Stimulated activated CD4-positive, alpha-beta T cell treated with anti-CD3 and anti-CD28 coated beads, Interleukin-1b, Interleukin-23, amount 100 ng/mL, for 1 hour (primary cell): ENCODE measurements at places on chromosomes 1 and 21.

DNA sequence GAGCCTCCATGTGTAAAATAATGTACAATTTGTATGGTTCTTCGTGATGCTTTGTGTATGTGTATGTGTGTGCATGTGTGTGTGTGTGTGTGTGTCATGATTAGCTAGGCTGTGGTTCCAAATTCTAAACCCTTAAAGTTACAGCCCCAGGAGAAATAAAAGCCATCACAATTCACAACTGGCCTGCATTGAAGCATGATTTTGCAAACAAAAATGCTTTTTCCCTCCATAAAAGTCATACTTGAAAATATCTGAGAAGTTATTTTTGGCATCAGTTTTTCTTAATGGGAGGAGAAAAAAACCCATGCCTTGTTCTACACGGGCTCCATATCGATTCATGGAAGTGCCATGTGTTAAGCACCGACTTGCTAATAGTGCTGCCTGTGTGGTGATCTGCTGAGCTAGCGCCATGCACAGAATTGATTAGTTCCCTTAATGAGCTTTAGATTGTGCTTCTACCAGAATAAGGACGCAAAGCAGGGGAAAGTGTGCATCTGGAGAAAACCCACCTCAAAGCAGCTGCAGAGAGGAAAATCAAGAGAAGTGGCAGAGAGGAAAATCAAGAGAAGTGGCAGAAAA lies 207.3 kb downstream of the DSCAM start:
- DNase-seq = no peak

- no peak for DNase-seq
Observed at GRCh38 chr1:21884456-21885235, 52.5 kb downstream of the HSPG2 start.

GRCh38 chr1:154847891-154848290 lies 22.2 kb downstream of the KCNN3 start:
- DNase-seq = no peak

DNA sequence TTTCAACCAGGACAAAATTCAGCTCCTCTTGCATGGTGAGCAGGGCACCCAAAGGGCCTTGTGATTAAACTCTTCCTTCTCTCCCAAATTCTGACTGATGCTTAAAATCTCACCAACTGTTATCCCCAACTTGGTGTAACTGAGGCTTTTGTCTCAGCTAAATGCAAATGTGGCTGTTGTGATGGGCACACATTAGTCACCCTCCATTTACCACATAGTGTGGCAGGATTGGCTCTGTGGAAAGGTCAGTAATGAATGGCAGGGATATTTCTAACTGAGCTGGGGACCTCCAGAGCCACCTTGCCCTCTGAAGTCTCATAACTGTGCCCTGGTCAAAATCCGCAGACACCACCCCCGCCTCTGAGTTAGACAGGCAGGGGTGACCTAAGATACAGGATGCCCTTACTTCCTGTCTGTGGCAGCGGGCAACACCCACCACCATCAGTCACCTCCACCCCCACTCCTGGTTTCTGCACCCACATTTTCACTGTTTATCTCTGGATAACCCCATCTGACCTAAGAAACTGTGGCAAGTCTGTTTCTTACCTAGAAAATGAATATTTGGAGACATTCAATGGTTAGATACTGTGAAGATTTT lies 25.4 kb upstream of the RGS16 start:
- DNase-seq = no peak

DNA sequence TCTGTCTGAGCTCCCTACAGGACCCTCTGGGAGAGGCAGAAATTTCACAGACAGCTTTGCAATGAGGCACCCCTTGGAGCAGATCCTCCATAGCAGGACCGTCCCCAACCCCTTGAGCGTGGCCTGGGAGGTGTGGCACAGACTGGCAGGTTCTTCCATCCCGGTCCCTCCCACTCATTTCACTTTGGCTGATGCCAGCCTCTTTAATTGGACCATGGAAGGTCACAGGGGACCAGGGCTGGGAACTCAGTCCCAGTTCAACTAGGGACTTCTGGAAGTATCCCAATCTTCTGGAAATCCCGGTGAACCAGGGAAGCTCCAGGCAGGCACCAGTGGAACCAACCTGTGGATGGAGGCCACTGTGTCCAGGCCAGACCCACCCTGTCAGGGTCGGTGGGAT lies 83.7 kb downstream of the SPSB1 start:
- no peak for DNase-seq

GRCh38 chr1:175757381-175758015 lies 14.1 kb upstream of the TNR start:
- DNase-seq = no peak

GRCh38 chr1:94027721-94028515 lies 93.0 kb downstream of the ABCA4 start:
- DNase-seq = no peak

DNA sequence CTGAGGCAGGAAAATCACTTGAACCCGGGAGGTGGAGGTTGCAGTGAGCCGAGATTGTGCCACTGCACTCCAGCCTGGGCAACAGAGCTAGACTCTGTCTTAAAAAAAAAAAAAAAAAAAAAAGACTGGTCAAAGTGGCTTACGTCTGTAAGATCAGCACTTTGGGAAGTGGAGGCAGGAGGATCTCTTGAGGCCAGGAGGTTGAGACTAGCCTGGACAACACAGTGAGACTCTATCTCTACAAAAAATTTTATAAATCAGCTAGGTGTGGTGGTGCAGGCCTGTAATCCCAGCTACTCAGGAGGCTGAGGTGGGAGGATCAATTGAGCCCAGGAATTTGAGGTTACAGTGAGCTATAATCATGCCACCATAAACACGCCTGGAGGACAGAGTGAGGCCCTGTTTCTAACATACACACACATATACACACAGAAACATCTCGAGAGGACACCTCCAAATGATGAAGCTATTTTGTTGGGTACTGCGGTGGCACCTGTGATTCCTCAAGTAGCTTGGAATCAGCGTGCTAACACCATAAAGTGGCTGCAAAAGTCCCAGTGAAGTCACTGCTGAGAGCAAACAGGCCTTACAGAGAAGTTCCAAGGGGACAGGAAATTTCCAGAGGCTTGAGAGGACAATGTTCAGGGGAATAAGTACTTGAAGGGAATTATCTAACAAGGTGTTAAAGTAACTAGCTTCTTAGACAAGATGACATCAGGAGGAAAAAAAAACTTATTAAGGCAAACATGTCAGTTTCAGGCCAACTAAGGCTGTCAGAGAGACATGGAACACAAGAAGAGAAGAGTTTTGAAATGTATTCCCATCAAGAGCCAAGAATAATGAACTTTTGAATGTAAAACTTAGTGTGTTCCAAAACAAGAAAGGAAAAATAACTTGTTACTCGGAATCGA lies 1.3 kb downstream of the NADK start:
- DNase-seq = no peak

DNA sequence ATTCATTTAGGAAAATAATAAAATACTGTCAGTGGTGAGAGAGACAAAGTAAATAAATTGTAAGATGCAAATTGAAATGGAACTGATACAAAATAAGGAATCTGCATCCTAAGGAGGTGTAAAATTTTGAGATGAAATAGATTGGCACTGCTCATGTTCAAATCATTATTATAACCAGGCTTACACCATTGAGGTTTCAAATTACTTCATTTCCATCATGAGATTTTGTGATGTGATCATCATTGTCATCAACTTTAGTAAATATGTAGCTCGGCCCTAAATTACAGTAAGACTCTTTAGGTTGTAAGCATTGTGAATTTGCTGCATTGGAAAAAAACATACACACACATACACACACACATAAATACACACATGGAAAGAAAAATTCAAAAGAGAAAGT lies 123.4 kb downstream of the SDCCAG8 start:
- no peak for DNase-seq

DNA sequence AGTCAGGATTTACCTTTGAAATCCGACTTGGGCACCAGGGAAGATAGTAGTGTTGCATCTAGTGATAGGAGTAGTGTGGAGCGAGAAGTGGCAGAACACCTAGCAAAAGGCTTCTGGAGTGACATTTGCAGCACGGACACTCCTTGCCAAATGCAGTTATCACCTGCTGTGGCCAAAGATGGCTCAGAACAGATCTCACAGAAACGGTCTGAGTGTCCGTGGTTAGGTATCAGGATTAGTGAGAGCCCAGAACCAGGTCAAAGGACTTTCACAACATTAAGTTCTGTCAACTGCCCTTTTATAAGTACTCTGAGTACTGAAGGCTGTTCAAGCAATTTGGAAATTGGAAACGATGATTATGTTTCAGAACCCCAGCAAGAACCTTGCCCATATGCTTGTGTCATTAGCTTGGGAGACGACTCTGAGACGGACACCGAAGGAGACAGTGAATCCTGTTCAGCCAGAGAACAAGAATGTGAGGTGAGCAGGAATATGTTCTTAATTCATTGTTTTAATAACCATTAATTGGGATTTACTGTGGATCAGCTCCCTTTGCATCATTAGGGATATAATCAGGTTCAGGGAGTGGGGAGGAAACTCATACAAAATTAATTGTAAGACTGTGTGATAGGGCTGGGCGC lies 28.3 kb downstream of the BACH1 start:
- no peak for DNase-seq

DNA sequence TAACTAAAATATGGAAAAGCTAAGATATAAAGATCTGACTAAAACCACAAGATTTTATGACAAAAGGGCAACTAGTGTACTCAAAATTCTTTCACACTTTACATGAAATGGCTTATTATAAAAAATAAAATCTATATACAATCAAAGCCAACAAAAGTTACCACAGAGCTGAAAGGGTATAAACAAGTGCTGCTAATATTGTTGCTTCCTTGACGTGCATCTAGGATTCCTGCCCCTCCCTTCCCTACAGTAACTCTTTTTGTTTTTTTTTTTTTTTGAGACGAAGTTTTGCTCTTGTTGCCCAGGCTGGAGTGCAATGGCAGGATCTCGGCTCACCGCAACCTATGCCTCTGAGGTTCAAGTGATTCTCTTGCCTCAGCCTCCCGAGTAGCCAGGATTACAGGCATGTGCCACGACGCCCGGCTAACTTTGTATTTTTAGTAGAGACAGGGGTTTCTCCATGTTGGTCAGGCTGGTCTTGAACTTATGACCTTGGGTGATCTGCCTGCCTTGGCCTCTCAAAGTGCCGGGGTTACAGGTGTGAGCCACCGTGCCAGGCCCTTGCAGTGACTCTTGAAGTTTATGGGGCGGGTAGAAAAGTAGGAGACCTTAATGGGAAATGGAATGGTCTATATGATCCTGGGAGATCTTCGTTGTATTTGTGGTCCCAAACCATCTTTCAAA lies 4.5 kb downstream of the SRSF4 start:
- DNase-seq = no peak

DNA sequence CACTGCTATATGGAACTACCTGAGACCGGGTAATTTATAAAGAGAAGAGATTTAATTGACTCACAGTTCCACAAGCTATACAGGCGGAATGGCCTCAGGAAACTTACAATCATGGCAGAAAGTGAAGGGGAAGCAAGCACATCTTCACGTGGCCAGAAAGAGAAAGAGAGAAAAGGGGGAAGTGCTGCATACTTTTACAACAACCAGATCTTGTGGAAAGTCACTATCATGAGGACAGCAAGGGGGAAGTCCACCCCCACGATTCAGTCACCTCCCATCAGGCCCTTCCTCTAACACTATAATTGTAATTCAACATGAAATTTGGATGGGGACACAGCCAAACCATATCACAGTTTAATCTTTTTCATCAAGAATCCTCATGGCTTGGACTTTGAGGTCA lies 339.2 kb upstream of the AJAP1 start:
- DNase-seq = no peak

GRCh38 chr21:42568376-42568775 lies 54.7 kb downstream of the SLC37A1 start:
- no peak for DNase-seq

DNA sequence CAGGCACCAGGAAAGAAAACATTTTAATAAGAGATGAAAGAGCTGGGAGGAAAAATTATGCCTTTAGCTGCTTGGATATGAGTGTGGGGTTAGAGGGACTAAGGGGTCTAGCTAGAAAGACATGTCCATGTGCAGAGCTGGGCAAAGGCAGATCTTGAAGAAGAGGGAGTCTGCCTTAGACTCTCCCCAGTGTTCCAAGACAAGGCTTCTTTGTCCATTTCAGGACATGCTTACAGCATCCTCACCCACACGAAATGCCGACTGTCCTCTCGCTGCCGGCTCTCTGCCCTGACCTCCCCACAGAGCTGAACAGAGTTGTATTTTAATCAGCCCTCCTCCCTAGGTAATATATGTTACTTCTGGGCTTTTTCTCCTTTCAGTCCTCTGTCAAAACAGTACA lies 100.7 kb upstream of the ATP1B1 start:
- DNase-seq = no peak

GRCh38 chr1:145956781-145957442 lies 905 bp downstream of the LIX1L start:
- DNase-seq = no peak

DNA sequence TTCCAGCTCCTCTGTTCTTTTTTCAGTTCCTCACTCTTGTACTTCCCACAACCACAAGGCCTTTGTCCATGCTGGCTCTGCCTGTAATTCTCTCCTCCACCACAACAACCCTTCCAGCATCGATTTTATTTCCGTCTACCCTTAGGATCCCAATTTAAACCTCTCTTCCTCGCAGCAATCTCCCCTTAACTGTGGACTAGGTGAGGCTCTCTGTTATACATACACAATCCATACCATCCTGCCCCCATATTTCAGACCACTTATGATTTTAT lies 90.4 kb upstream of the ZC3H11B start:
- no peak for DNase-seq

DNA sequence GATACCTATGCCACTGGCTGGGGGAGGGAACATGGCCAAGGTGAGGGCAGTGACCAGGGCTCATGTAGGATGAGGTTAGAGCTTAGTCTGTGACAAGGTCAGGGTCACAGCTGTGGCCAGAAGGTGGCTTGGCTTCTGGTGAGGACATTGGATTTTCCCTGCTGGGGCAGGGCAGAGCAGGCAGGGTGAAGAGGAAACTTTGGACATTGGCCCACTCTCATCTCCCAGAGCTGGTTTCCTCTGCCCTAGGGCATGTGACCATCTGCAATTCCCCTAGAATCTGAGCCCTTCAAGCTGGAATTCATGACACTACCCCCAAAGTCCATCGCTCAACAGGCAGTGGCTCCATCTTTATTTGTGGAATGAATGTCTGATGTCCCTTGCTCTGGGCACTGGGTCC lies 5.3 kb downstream of the DMBX1 start:
- DNase-seq = no peak
